ENCODE measurements at places on chromosomes 1 and 21.
A peak's percentile ranks its signal among the peaks of the same experiment; 100 is the strongest.

- no peak for DNase-seq
Observed at GRCh38 chr1:180534214-180534613, 24.6 kb upstream of the OVAAL start.

- DNase-seq: no peak
Observed at GRCh38 chr1:203911806-203912205, 50.4 kb downstream of the SNRPE start.

DNA sequence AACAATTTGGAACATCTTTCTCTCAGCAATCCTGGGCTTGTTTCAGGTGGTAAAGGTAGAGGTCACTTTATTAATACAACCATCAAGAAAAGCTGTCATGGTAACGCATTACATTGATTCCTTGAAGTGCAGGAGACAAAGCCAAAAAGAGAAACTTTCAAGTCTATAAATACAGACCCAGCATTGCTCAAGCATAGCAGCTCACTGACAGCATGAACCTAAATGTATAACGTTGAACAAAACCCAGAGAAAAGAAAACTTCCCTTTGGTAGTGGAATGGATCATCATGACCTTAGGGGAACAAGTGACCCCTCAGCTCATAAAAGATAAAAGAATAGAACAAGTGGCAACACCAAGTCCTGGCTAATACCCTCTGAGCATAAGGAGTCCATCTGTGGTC lies 332.2 kb downstream of the NTNG1 start:
- no peak for DNase-seq

GRCh38 chr1:27527223-27527889 lies 37.4 kb upstream of the WASF2 start:
- peak; percentile 82 for DNase-seq

- DNase-seq: no peak
Observed at GRCh38 chr1:77250126-77250525, 30.9 kb upstream of the PIGK start.

DNA sequence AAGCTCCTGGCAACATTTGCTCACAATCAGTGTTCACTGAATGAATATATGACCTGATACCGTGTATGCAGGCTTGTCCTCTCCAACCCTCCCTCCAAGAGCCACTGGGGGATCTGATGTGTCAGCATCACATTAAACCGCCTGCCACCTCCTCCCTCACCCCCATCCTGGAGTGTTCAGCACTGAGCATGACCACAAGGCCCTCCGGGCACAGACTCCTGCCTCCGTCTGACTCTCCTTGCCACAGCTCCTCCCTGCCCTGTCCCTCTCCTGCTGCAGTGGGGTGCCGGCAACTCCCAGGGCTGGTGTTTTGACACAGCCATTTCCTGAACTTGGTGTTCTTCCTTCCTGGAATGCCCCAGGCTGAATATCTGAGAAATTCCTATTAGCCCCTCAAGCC lies 136.7 kb downstream of the FCRL5 start:
- DNase-seq: no peak

- no peak for DNase-seq
Observed at GRCh38 chr1:193656841-193657240, 470.4 kb upstream of the B3GALT2 start.

- no peak for DNase-seq
Observed at GRCh38 chr1:17775796-17776195, 20.7 kb downstream of the ACTL8 start.

Measured in CD4-positive, alpha-beta T cell treated with Interferon gamma for 1 hour (primary cell).